ENCODE measurements at places on chromosomes 1 and 21. TPM values are rescaled to one million over a fixed set of nuclear protein-coding genes. Genes with fewer than 3 reads are reported as not detected.

The CHAF1B gene
- polyA plus RNA-seq = 6.8 TPM

The LMOD1 gene
- polyA plus RNA-seq = not detected

The CYP4A22 gene
- polyA plus RNA-seq = not detected

The VHLL gene
- 0.22 TPM for polyA plus RNA-seq

The NGF gene
- 1.1 TPM for polyA plus RNA-seq

The C1orf56 gene
- polyA plus RNA-seq = 0.39 TPM

The WNT2B gene
- 0.51 TPM for polyA plus RNA-seq

DNA sequence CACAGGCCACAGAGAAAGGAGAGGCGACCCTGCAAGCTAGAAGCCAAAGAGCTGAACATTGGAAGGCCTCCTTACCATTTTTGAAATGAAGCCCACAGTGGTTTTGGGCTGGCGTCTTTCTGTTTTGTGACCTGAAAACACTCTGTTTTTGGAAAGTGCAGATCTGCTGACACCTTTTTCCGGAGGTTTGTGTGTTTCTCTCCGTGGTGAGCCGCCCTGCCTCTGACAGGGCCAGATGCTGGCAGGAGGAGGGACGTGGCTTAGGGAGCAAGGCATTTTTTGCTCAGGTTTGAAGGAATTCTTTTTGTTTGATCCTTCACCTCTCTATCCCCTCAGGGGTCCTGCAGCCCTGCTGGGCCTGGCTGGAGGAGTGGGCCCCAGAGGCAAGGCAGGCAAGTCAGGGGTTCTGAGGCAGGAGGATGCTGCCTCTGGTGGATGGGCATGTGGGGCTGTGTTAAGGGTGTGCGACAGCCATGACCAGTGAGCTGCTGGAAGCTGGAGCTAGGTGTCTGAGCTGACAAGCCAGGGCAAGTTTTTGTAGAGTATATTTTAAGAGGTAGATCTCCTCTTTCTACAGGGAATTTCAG is 133.8 kb downstream of the CAMTA1 start:
- peaks cover 29% of the 10 kb centered on the region for H3K4me1 ChIP-seq

- no peaks in the 10 kb centered on the region for H3K27me3 ChIP-seq
- H3K4me1 ChIP-seq = peaks cover 29% of the 10 kb centered on the region
- H3K27ac ChIP-seq = no peak overlapping the region
Measured at GRCh38 chr1:202567738-202568137, 142.5 kb downstream of the SYT2 start.

GRCh38 chr1:240967070-240967724 is 355.2 kb upstream of the GREM2 start:
- no peak overlapping the region for H3K27ac ChIP-seq
- H3K36me3 ChIP-seq = no peaks in the 10 kb centered on the region
- H3K4me1 ChIP-seq = no peaks in the 10 kb centered on the region
- no peak overlapping the region for H3K4me3 ChIP-seq

DNA sequence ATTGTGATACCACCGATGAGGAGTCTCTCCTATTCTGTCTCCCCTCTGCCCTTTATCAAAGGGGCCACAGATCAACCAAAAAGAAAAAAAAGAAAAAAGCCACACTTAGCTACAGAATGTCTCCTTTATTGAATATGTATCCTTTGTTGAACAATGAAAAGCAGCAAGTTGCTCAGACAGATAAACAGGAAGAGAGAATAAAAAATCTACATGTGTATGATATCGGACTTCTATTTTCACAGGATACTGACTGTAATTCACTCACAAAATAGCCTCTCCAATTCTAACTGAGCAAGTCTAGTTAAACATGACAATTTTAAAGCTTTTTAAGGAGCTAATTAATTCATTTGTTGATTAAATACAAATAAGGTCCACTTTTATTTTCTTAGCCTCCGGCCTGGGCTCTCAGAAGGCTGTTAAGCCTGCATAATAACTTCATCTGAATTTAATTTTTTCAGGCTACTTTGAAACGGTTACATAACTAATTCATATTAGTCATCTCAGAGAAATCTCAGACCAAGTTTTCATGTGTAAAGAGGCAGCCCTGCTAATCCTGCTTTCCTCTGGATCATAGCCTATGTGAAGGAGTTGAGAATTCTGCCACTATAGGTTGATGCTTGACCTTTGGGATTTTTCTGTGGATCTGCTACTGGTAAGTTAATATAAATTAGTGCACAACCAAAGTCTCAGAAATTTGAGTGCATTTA is 304.1 kb upstream of the NR5A2 start:
- no peaks in the 10 kb centered on the region for H3K4me1 ChIP-seq
- no peak overlapping the region for H3K27ac ChIP-seq
- H3K27me3 ChIP-seq = no peaks in the 10 kb centered on the region
- H3K4me3 ChIP-seq = no peak overlapping the region
- no peak for DNase-seq

GRCh38 chr21:27033471-27033870 is 66.6 kb upstream of the ADAMTS5 start:
- DNase-seq = no peak
- no peaks in the 10 kb centered on the region for H3K4me1 ChIP-seq
- H3K4me3 ChIP-seq = no peak overlapping the region
- no peak overlapping the region for H3K27ac ChIP-seq
- H3K27me3 ChIP-seq = no peaks in the 10 kb centered on the region
- H3K36me3 ChIP-seq = no peaks in the 10 kb centered on the region

GRCh38 chr1:29574871-29575270 is 338.5 kb downstream of the PTPRU start:
- H3K27me3 ChIP-seq = no peaks in the 10 kb centered on the region
- peak; percentile 45 for DNase-seq
- no peak overlapping the region for H3K4me3 ChIP-seq
- no peaks in the 10 kb centered on the region for H3K36me3 ChIP-seq
- H3K4me1 ChIP-seq = peaks cover 48% of the 10 kb centered on the region
- no peak overlapping the region for H3K27ac ChIP-seq

DNA sequence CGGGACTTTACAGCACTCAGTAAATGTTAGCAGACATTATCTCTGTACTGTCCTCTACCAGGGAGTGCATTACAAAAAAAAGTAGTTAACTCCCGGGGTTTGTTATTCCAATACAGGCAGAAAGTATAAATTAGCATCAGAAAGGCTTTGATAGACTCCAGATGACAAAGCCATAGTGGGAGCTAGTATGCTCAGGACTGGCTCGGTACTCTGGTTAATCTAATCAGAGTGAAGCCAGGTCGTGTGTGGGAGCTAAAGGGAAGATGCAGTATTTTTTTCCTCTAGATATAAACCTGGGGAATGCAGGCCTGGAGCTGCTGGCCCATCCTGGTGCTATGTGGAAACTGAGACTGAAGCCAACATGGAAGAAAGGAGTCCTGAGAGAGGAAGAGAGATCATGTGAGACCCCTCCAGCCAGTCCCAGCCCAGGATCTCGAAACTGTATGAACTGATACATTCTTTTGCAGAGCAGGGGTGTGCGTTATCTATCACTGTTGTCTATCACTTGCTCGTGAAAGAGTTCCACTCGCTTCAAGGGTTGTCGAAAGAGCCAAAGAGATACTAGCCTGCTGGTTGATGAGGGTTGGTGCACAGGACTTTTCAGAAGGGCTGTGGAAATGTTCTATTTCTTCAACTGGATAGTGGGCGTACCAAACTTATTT is 125.8 kb downstream of the PLPP3 start:
- no peaks in the 10 kb centered on the region for H3K4me1 ChIP-seq
- no peak overlapping the region for H3K4me3 ChIP-seq
- H3K27ac ChIP-seq = no peak overlapping the region
- no peaks in the 10 kb centered on the region for H3K27me3 ChIP-seq

DNA sequence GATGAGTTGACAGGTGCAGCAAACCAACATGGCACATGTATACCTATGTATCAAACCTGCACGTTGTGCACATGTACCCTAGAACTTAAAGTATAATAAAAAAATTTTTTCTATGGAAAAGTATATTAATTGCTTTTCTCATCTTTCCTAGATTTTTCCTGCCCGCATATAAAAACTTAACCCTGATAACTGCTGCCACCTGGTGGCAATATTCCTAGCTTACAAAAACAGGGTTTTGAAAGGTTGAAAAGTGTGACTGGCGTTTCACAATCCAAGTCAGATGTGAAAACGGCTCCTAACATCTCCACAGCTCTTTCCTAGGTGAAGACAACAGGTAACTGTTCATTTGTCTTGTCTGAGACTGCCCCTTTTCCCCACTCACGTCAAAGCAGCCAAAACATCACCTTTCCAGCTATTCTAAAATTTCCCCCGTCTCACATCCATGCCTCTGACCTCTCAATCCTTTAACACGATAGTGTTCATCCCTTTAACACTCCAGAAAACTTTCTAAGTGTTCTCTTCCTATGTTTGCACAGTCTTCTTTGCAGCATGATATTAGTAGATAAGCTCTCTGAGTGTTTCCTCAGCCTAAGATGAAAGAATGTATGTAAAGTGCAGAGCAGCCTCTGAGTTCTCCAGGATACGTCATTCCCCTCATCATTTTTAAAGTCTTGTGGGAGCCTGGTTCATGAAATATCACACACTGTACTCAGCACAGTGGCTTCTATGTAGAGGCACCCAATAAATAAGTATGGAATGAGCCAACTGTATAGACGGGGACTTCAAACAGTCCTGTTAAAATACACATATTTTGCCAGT is 27.5 kb downstream of the OVGP1 start:
- no peak overlapping the region for H3K27ac ChIP-seq
- no peaks in the 10 kb centered on the region for H3K36me3 ChIP-seq
- no peaks in the 10 kb centered on the region for H3K4me1 ChIP-seq
- H3K4me3 ChIP-seq = no peak overlapping the region
- H3K27me3 ChIP-seq = no peaks in the 10 kb centered on the region
- DNase-seq = no peak

GRCh38 chr1:119159111-119159510 is 18.7 kb upstream of the WARS2 start:
- no peaks in the 10 kb centered on the region for H3K36me3 ChIP-seq
- no peak for DNase-seq
- H3K27ac ChIP-seq = no peak overlapping the region

- DNase-seq = peak; percentile 42
- H3K36me3 ChIP-seq = no peaks in the 10 kb centered on the region
- H3K4me3 ChIP-seq = peak overlapping the region; percentile 36
- no peak overlapping the region for H3K27ac ChIP-seq
- no peaks in the 10 kb centered on the region for H3K27me3 ChIP-seq
Measured at GRCh38 chr1:86502721-86503405, 34.1 kb downstream of the CLCA1 start.

DNA sequence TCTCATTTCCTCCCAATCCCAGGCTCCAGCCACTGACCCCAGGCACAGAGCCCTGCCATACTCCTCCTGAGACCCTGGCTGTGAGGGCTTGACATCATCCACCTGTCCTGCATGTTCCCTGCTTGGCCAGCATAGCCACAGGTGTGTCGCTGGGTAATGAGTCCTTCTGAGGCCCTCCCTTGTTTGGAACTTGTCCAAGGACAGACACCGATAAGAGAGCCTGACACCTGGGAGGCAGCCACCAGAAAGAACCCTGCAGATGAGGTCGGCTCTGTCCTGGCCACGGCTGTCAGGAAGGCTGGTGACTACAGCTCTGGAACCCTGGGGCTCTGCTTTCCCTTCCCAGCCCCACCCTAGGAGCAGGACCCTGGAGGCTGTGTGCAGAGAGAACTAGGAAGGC is 34.6 kb downstream of the TMEM63A start:
- no peaks in the 10 kb centered on the region for H3K4me1 ChIP-seq
- H3K27ac ChIP-seq = no peak overlapping the region
- no peak overlapping the region for H3K4me3 ChIP-seq
- no peaks in the 10 kb centered on the region for H3K27me3 ChIP-seq
- DNase-seq = no peak

All from keratinocyte (primary cell).